ENCODE measurements at places on chromosomes 4 and X.

DNA sequence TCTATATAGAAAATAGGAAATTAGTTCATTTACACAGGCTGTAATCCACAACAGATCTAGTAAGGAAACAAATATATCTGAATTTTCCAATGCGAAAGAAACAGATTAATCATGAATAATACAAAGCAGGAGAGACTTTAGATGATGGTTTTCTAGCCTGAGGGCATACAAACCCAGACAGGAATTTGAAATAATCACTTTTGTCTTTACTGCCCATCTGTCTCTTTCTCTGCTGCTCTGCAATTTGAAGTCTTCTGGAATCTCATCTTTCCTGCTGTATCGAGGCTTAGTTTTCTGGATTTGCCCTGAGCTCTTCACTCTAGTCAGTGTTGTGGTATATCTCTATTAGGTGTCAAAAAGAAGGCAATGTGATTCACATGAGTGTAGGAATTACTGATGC lies 711.8 kb upstream of the FAM241A start:
- DNase-seq, result no peak

- DNase-seq, result no peak
Observed at GRCh38 chrX:120335289-120335688, 24.0 kb upstream of the TMEM255A start.

- DNase-seq, result no peak
Observed at GRCh38 chr4:102247041-102247440, 98.2 kb downstream of the SLC39A8 start.

- DNase-seq, result no peak
Observed at GRCh38 chr4:153553819-153554170, 87.6 kb downstream of the TMEM131L start.

- DNase-seq, result no peak
Observed at GRCh38 chr4:113951263-113951662, 28.2 kb downstream of the ARSJ start.

- no peak for DNase-seq
Observed at GRCh38 chr4:108502356-108502755, 118.0 kb upstream of the RPL34 start.

DNA sequence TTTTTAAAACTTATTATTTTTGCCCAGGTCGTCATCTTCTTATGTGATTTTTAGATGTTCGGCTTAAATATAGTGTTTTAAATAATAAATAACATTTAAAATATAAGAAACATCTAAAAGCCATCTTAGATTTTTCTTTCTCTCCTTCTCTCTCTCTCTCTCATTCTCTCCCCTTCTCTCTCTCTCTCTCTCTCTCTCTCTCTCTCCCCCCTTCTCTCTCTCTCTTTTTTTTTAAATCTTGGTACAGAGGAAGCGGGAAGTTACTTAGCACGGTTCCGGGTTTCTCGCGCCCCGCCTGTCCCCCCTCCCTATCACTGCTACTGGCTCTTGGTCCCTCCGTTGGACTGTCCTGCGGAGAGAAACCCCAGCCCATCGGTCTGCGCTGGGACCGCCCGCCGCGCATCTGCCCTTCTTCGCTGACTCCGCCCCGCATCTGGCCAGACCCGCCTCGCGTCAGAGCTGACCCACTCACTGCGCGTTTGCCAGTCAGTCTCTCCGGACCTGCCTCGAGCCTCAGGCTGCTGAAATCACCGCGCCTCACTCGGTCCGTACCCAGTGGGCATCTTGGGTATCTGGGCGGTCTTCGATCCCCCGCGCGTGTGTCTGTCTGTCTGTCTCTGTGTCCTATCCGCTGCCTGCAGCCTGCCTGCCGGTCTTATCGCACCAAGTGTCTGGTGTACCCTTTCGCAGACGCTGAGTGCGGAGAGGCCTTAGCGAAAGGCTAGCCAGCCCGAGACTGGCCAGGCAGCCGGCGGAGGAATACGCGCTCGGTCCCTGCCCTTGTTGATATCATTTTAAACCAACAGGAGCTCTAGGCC lies at the start of gene PABPC5:
Gene PABPC5, plus strand, starts transcription at position 489 of the 818 bp plus-strand sequence. CDS start 739 bp downstream, outside the sequence.
- DNase-seq, result peak; percentile 80

DNA sequence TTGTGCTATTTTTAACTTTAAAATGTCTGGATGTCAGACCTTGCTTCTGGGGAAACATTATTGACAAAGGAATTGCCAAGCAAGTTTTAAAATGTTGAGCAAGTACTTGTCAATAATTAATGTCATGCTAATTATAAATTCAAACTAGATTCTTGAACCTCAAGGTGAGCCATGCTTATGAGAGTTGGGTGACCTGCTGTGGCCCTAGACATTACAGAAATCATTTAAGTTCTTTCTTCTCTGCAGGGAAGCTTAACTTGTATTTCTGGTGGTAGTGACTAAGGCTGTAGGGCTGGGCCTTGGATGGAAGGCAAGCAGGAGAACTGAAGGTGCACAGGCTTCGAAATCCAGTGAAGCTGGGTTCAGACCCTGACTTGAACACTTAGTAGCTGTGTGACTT lies 14.8 kb upstream of the UCHL1 start:
- DNase-seq, result no peak

DNA sequence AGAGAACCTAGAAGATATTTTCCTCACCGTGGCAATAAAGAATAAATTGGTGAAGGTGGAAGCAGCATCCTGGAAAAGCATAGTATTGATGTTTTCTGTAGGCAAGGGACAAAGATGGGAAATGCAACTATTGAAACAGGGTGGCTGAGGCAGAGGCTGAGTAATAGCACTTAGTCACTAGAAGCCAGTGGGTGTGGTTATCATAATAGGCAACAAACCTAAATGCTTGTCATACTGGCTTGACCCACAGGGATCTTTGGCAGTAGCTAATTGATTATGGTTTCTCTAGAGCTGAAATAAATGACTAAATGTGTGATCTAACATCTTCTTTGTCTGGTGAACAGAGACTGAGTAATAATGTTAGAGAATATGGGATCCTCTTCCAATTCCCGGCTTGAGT lies 353.6 kb upstream of the RPS6KA3 start:
- DNase-seq, result no peak

GRCh38 chr4:89949782-89950387 lies 55.2 kb downstream of the MMRN1 start:
- DNase-seq, result no peak

DNA sequence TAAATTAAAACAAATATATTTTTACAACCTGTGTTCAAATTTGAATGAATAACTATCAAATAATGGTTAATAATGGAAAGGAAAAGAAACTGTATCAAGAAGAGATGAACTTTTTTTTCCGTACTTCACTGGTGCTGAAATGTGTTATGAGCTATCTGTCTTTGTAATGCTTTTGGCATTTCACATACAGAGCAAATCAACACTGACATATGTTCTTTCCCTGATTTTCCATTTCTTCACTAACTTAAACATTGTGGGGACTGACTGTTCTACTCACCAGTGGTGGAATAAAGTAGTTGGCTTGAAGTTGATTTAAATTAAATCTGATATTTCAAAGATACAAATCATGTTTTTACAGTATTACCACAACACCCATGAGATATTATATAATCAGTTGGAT lies 304.0 kb upstream of the BMP3 start:
- no peak for DNase-seq

DNA sequence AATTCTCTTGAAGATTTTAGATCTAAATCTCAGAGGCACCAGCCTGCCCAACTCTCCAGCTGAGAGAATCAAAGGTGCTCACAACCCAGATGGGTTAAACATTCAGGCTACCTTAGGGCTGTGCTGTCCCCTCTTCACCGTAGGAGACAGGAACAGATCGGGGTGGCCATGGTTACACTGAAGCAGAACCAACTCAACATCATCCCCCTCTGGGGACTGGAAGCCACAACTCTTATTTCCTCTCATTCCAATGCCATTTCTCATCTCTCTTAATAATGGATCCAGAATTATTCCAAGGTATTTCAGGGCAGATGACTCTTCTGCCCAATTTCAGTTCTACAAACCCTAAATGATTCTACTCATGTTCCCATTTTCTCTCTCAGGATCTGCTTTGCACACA lies 109.7 kb downstream of the NKX6-1 start:
- DNase-seq, result no peak

DNA sequence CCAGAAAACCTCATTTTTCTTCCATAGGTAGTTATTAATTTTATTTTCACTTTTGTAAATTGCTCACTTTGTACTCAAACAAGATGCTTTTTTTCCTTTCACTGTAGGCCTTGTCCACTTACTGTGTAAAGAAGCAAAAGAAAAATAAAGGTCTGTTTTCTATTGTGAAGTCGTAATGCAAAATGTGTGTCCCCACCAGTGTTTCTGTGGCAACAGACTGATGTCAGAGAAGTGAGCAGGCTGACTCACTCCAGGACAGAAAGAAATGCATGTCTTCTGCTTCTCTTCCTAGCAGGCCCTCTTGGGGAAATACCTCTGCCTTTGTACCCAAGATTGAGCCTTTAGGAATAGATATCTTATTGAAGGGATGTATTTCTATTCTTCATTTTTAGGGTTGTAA lies 30.3 kb downstream of the INPP4B start:
- no peak for DNase-seq

- DNase-seq, result no peak
Observed at GRCh38 chr4:150439451-150439933, 142.5 kb upstream of the MAB21L2 start.

Measured in globus pallidus (tissue), 1 donor.